ENCODE measurements at places on chromosomes 7 and 10.

- no peak for DNase-seq
Observed at GRCh38 chr7:23955145-23955544, 245.1 kb downstream of the STK31 start.

GRCh38 chr7:91041901-91042484 lies 222.2 kb upstream of the FZD1 start:
- no peak for DNase-seq

- DNase-seq: no peak
Observed at GRCh38 chr7:157962458-157963306, 624.9 kb downstream of the PTPRN2 start.

DNA sequence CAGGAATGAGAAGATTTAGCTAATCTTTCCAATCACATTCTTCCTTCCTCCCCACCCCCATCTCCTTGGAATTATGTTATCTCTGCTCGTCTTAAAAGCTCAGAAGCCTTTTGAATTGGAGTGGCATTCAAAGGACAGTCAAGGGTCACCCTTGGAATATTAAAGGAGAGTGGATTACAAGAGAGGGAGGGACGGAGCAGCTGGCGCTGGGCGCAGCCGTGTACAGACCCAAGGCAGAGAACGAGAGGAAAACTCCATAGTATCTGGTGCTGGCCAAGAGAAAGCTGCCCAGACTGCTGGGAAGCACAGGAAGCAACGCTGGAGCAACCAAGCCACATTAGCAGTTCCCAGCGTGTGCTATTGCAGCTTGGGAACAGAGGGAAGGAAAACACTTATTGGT lies 95.7 kb downstream of the POU6F2 start:
- no peak for DNase-seq

DNA sequence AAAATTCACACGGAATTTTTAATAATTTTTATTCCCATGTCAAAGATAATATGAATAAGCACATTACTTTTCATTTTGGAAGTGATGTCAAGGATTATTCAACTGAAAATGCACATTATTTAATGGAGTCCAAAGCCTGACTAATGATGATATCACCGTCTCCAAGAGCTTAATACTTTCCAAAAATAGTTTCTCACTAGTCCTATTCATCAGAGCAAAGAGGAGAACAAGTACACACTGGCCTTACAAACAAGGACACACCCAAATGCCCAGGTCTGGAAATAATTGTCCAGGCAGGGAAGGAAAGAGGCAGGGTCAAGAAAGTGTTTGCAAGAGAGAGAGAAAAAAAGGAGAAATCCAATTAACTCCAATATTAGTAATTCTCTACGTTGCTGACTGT lies 216.8 kb upstream of the CCDC6 start:
- no peak for DNase-seq

GRCh38 chr7:108345710-108346336 lies 110.4 kb downstream of the NRCAM start:
- no peak for DNase-seq

DNA sequence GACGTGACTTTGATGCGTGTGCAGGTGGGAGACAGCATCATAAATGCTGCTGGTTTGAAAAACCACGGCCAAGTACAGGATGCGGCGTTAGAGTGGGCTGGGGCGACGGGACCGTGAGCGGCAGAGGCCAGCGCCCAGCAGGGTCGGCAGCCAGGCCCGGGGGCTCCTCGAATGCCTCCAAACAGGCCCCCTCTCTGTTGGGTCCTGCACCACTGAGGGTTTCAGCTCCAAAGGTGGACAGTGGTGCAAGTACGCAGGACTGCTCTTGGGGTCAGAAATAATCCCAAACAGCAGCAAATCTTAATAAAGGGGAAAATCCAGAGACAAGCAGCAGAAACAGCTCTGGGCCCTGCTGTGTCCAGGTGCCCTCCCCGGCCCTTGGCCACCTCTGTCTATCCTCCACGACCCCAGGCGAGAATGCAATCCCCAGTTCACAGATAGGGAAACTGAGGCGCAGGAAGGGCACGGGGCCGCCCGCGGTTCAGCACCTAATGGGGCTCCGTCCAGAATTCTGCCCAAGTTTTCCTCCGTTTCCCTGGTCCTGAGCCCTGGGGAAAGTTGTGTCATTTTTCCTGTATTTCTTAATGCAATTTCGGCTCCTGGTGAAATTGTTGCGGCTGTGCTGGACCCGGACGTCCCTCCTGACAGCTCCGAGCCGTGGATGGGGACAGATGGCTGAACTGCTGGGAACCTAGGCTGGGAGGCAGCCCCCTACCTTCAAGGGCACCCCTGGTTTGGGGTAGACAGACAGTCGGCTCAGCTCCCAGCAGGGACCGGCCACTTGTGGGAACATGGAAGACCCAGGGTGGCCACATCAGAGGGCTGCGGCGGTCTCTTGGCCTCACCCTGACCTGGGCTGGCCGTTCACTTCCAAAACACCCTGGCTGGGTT lies 97.4 kb downstream of the FOXL3 start:
- DNase-seq: no peak

DNA sequence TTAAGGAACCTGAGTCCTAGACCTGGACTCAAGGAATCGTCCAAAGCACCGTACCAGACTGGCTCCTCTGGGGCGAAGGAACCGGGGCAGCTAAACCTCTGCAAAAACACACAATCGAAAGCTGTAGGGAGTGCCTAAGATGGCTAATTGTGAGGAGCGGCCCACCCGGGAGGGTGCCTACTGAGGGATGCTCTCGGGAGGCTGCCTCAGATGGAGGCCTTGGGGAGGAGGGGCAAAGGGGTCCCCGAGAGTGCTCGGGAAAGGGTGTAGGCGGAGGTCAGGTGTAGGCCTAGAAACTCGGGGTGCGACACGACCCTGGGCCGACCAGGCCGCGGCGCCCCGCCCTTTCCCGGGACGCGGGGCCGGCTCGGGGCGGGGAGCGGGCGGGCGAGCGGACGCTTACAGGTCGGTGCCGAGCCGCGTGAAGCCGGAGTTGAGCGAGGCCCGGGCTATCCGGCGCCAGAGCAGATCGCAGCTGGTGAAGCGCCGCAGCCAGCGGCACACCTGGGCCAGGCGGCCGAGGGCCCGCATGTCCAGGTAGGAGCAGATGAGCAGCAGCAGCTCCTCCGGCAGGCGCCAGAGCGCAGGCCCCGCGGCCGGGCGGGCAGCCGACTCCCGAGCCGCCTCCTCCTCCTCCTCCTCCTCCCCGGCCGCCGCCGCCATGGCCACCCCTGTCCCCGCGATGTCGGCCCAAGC lies 844 bp downstream of the FBXW4 start:
- peak; percentile 49 for DNase-seq

- DNase-seq: no peak
Observed at GRCh38 chr10:78451592-78451991, 417.9 kb downstream of the RPS24 start.

- no peak for DNase-seq
Observed at GRCh38 chr7:41788556-41788955, 85.7 kb upstream of the INHBA start.

DNA sequence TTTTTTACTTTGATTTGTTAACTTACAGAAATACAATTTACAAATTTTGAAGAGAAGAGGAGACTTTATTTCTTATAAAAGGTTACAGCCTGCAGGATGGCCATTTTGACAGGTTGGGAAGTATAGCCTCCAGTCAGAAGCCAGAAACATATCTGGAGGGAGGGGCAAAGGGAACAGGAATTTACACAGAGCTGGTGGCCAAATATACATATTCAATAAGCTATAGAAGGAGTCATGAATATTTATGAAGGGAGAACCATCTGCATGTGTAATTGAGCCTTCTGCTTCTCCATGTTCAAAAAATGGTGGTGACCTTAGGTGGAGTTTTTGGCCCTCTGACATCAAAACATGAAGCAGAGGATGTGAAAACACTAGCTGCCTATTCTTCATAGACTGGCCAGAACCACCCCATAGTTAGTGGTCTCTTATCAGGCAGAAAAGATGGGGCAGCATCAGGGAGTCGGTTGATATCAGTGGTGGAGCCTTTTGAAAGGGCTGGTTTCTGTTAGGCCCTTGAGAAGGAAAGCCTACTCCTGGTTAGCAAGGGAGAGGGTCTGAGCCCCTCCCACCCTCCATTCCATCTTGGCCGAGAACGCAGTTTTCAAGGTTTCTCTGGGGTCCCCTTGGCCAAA lies 57.2 kb downstream of the ENTPD1 start:
- DNase-seq: no peak

DNA sequence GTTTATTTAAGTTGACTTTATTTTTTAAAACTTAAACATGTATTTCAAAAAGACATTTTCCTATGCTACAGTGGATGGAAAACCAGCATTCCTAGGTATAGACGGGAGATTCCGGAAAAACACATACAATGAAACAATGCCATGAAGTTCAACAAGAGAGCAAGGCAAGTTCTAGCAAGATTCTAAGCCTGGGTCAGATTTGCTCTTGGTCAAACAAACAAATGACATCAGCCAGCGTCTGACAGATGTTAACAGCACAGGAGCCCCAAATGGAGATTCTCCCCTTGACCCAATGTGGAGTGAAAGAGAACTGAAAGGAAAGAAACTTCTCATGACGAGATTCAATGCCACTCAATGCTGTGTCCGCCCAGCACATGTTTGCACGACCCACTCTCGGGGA lies 149.9 kb downstream of the NEURL1 start:
- no peak for DNase-seq

- DNase-seq: peak; percentile 30
Observed at GRCh38 chr10:131901181-131901829, 497 bp downstream of the PPP2R2D start.

DNA sequence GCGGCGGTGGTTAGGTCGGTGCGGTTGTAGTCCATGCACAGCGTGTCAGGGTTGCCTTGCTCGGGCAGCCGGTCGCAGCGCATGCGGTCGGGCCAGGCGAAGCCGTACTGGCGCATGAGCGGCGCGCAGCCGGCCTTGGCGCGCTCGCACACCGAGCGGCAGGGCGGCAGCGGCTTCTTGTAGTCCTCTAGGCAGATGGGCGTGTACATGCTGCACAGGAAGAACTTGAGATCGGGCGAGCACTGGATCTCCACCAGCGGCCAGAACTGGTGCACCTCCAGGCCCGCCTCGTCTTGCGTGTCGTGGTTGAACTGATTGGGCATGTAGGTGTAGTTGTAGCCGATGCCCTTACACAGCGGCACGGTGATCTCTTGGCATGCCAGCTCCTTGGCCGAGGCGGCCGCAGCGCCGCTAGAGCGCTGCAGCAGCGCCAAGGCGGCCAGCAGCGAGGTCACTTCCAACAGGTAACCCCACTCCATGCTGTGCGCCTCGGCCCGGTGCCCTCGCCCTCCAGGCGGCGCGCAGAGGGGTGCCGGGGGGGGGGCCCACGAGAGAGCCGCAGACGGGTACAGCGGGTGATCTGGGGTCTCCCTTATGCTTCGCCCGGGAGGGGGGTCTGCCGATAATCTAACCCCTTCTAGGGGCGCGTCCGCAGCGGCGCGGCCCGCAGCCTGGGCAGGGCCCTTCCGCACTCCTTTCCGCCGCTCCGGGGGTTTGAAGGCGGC lies 983 bp downstream of the FZD8 start:
- peak; percentile 17 for DNase-seq

- no peak for DNase-seq
Observed at GRCh38 chr10:112904000-112904399, 46.0 kb upstream of the TCF7L2 start.

- DNase-seq: no peak
Observed at GRCh38 chr10:59586407-59586891, 123.2 kb downstream of the SLC16A9 start.
